ENCODE measurements at places on chromosomes 11 and 22.

DNA sequence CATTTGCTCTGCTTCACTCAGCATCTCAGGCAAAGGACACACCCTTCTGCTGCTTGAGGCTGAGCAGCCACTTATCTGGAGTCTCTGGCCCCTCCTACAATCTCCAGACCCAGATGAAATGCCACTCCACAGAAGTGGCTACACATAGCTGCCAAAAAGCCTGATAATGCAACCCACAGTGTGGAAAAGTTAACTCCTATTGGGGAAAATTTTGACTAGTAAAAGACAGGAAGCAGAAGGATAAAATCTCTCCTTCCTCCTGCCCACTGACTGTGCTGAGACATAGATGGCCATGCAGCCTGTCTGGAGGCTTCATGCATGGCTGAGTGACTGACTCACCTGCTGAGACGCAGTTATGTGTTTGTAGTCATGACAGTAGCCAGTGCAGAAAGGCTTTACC lies 92.3 kb upstream of the TEAD1 start:
- DNase-seq: no peak

DNA sequence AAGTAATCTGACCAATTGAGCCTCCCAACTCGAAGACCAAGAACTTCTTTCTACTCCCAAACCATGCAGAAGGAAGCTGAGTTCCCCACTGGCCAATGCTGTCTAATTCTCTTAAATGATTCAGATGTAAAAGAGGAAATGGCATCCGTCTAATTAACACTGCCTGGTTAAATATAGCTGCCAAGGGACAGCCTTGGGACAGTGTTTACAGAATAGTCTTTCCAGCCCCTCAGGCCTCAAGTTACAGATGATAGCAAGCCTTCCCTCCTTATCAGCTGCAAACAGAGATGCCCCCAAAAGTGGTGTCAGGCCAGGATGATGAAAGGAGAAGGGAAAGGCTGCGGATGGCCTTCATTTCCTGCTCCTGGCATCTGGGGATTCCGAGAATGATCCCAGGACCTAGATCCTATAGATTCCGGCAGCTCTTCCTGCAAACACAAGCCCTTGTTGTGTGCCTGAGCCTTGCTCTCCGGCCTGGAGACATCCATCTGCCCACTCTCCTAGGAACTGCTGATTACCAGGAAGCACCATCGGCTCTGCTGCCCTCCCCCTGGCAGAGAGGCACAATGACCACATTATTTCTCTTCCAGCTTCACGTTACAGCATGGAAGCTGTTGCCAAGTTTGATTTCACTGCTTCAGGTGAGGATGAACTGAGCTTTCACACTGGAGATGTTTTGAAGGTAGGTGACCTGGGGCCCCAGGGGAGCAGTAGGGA lies 13.5 kb upstream of the TMA7B start:
- DNase-seq: no peak

DNA sequence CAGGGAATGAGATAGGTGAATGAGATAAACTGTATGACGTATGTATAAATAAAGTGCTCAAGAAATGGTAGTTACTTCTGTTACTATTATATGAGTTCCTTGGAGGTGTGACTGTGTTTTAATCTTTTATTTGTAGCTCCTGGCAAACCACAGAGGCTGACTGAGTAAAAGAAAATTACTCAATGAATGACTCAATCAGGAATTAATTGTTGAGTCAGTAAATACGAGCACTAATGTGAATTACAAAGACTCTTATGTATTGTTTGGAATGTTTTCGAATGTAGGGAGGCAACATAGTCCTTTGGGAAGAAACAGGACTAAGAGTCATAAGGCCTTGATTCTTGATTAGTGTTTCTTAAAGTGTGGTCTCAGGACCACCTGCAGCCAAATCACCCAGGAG lies 51.1 kb upstream of the BLID start:
- no peak for DNase-seq

DNA sequence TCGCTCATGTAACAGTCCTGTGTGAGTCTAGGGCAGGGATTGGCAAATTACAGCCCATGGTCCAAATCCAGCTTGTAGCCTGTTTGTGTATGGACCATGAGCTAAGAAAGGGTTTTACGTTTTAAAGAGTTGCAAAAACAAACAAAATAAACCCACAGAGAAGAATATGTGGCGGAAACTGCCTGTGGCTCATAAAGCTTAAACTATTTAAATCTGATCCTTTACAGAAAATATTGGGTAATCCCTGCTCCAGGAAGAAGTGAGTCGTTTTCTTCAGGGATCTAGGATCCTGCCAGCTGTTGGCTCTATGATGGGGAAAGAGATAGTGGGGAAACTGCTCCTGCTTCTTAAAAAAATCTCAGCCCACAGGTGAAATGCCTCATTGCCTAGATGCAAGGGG lies 3.4 kb upstream of the OR6Q1 start:
- no peak for DNase-seq

DNA sequence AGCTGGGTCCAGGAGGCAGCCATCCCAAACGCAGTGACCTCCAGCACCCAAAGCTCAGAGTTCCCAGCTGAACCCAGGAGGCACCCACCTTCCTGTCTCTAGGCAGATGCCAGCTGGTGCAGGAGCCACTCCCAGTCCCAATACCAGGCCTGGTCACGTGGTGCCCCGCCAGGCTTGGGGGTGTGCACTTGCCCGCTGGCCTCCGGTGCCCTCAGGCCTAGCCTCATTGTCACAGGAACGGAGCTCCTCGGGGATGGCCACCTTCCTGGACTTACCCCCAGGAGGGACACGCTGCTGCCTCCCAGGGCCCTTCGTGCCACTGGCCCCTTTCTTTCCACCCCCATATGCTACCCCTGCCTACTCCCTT lies 4.6 kb downstream of the BID start:
- no peak for DNase-seq

- no peak for DNase-seq
Observed at GRCh38 chr11:87212891-87213290, 175.2 kb downstream of the TMEM135 start.
